ENCODE measurements at places on chromosomes 2 and 18.

- no peak for DNase-seq
Measured at GRCh38 chr2:237601453-237602116, 11.1 kb upstream of the RAB17 start.

DNA sequence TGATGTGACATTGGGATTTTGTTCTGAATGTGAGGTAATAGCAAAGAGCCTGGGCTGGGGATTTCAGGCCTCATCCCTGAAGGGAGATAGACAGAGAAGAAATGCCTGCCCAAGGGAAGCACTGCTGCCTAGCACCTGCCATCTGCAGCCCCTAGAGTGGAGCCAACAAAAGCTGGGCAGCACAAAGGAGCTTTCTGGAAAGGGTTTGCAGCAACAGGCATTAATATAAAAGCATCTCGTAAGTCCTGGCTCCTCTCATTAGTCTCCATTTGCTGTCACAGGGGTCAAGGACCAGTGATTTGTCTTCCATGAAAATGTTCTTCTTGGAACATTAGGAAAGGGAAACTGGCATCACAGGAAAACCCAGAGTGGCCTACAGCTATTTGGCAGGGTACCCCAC, 157.2 kb upstream of the SLC14A2 start:
- no peak for DNase-seq

- no peak for DNase-seq
Measured at GRCh38 chr2:184155791-184156190, 442.5 kb upstream of the ZNF804A start.

DNA sequence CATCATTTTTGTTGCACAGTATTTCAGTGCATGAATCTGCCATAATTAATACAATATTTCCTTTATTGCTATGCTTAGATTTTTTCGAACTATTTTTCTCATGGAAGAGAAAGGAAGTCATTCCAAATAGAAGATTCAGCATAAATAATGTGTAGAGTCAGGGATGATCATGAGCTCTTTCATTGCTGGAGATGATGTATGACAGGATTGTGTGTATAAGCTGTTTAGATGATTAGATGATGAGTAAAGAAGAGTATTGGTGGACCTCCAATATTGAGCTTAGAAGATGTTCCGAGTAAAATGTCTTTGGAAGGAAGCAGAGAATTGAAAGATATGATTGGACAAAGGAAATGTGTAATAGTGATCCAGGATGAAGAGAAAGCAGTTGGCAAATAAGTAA, 364.5 kb downstream of the PARD3B start:
- DNase-seq = no peak

DNA sequence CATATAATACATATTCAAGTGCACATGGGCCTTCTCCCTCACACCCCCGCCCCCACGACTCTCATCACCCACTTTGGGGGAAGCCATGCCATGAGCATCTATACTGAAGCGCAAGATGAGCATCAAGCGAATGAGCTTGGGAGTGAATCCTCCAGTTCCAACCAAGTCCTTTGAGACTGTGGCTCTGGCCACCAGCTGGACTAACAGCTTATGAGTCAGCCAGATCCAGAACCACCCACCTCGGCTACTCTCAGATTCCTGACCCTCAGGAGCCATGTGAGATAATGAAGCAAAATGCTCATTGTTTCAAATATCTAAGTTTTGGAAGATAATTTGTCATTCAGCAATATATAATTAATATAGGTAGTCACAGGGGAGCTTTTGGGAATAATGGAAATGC, 22.2 kb upstream of the IL1RL1 start:
- no peak for DNase-seq

DNA sequence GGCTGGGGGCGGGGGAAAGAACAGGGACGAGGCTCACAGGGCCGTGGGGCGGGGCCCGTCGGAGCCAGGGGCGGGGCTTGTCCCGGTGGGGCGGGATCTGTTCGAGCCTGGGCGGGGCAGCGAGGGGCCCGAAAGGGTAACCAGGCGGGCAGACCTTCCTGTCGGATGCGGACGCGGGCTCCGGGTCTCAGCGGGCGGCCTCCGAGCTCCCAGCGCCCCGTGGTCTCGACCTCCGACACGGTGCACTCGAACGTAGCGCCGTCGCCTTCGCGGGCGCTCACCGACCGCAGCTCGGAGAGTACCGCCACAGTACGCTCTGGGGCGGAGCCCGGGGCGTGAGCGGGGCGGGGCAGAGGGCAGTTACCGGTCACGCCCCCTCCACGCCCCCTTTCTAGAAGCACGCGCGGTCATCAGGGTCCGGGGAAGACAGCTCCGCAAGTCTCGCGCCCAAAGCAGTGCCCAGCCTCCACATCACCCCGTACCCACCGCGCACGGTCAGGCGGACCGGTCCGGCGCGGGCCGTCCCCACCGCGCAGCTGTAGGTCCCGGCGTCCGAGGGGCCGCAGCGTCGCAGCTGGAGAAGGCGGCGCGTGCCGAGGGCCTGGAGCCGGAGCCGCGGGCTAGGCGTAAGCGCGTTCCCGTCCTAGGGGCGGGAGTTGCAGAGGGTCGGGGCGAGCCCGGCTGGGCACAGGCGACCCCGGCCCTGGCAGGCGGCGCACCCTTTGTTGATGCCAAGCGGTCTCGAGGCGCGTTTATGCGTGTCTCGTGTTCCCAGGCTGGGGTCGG, 8.7 kb downstream of the TMEM198 start:
- peak; percentile 83 for DNase-seq

DNA sequence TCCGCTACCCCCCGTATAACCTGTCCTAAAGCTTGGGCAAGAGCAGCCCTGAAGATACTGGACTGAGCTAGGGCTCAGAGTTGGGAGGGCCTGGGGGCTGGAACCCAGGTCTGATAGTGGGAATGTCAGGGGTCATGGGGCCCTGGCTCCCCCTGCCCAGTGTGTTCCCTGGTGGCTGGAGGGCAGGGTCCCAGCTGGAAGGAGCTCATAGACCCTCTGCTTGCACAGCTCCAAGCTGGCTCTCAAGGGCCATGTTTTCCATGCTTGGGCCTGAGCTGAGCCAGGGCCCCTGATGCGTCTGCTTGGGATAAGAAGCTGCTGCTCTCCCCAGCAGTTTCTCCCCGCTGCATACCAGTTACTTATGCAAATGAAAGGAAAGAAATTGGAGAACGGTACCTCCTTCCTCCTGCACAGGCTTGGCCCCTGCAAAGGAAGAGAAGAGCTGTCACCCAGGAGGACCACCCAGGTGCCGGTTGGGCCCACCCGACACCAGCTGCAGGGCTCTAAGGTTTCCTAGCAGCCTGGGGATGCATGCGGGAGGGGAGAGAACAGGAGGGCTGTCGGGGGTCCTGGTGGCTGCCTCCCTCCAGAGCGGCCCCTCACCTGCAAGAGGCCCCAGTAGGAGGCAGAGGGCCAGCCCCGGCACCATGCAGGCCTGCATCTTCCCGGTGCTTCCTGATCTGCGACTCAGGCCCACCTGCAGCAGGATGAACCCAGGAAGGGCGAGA, 628 bp downstream of the OTOS start:
- no peak for DNase-seq

GRCh38 chr2:22600156-22600555, 784.8 kb upstream of the KLHL29 start:
- DNase-seq = no peak
